Activated CD8-positive, alpha-beta memory T cell treated with anti-CD3 and anti-CD28 coated beads for 24 hours (primary cell): ENCODE measurements at places on chromosomes 5 and 9.
A peak's percentile ranks its signal among the peaks of the same experiment; 100 is the strongest.

DNA sequence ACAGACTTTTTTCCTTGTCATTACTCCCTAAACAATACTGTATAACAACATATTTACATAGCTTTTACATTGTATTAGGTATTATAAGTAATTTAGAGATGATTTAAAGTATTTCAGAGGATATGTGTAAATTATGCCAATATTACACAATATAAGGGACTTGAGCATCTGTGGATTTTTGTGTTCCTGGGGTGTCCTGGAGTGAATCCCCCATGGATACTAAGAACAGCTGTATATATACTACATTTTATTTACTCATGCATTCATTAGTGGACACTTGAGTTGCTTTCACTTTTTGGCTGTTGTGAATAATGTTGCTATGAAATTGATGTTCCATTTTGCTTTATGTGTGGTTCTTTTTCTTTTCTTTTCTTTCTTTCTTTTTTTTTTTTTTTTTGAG is 348.8 kb downstream of the SH3GL2 start:
- DNase-seq, result no peak

DNA sequence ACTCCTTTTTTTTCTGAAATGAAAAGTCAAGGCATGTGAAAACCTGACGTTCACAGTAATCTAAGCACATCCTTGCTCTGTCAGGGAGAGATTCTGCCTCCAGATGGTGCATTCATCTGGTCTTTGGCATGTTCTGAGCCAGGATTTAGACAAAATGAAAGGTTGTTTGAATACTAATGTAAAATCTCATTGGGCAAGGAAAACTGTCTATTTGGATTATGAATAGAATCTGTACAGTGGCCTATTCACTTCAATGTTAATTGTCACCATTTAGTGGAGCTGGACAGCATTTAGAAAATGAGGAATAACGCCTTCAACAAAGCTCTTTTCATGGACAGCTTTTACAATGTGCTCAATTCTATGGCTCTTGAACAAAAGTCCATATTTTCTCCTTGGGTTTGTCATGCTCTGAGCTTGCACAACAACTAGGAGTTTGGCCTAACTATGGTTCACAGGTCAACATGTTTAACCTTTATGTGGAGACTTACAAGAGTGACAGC is 28.9 kb downstream of the ARHGEF28 start:
- no peak for DNase-seq

DNA sequence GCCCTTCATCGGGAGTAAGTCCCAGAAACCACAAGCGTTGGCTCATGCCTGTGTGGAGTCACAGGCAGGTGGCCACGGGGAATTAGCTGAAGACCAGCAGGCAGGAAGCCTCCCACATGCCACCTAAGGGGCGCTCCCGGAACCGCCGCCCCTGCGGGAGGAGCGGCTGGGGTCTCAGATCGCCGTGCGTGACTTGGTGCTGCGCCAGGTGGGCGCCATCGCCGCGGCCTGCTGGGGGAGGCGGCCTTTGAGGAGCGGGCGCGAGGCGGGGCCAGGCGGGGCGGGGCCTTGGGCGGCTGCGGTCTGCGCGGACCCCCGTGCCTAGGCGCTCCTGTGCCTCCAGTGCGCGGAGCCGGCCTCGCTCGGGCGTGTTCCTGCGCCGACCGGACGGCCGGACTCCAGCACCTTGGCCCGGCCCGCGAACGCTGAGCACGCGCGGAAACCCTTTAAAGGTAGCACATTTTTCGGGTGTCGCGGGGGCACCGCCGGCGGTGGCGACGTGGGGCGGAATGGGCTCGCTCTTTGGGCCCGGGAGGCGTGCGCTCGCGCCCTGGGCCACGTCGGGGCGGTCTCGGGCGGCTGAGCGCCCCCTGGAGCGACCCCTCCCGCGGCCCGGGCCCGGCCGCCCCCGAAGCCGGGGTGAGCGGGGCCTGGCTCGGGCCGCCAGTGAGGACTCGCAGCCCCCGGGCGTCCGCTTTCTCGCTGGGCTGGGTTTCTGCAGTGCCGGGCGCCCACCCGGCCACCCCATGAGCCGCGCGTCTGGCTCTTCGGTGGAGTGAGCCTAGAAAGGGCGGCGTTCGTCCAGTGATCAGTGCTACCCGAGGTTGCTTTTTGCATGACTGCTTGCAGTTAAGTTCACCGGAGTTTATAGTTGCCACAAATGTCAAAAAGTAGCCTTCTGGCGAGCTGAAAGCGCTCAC is 24.5 kb downstream of the LECT2 start:
- DNase-seq, result no peak

DNA sequence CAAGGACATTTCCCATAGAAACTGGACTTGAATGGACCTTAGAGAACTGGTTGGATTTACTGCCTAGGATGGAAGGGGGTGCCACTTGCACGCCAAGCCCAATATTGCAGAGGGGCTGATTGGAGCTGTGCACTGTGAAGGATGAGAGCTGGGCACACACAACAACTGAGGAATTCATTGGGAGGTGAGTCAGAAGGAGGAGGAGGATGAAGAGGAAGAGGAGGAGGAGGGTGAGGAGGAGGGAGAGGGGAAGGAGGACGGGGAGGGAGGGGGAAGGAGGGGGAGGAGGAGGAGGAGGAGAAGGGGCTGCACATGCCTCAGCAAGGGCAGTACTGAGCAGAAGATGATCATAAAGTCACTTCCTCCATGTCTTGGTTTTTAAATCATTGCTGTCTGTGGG is 5.7 kb upstream of the ICE1 start:
- no peak for DNase-seq

GRCh38 chr9:37407468-37407867 is 15.0 kb upstream of the GRHPR start:
- no peak for DNase-seq

- DNase-seq, result no peak
Observed at GRCh38 chr5:158979749-158980521, 119.8 kb downstream of the EBF1 start.

DNA sequence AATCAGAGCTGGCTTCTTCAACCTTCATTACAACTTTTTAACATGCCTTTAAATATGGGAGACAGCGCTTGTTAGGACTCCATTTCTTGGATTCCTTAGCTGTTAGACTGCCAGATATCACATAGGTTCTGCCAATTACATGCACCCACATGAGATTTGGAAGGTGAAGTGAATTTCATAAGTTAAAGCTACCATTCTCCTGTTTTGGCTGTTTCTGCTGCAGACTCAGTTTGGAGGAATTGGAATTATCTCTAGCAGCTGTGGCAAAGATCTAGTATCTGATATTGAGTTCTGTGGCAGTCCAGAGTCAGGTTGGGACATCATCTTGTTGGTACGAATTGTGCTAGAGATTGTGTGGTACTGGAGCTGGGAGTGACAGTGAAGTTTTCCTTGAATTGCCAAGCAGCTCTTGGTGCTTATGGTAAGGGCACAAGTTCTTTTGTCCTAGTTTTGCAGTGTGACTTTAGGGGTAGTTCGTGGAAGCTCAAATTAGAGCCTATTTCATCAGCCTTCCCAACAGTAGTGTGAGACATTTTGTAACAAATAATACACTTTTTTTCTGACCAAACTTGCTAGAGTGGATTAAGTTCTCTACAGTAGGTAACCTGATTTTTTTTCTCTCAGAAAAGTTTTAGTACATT is 9.1 kb upstream of the PJA2 start:
- no peak for DNase-seq

GRCh38 chr9:16816011-16816410 is 54.5 kb downstream of the BNC2 start:
- DNase-seq, result no peak

GRCh38 chr5:36739751-36740221 is 133.4 kb downstream of the SLC1A3 start:
- peak; percentile 84 for DNase-seq

DNA sequence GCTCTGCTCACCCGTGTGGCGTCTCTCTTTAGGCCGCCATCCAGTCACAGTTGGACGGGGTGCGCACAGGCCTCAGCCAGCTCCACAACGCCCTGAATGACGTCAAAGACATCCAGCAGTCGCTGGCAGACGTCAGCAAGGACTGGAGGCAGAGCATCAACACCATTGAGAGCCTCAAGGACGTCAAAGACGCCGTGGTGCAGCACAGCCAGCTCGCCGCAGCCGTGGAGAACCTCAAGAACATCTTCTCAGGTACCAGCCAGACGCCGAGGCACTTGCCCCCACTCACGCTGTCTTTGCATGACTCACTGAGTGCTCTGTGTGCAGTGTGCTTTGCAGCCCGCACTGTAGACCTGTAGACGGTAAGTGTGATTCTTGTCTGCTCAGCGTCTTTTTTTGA is 4.5 kb downstream of the EXOC3 start:
- DNase-seq, result no peak

DNA sequence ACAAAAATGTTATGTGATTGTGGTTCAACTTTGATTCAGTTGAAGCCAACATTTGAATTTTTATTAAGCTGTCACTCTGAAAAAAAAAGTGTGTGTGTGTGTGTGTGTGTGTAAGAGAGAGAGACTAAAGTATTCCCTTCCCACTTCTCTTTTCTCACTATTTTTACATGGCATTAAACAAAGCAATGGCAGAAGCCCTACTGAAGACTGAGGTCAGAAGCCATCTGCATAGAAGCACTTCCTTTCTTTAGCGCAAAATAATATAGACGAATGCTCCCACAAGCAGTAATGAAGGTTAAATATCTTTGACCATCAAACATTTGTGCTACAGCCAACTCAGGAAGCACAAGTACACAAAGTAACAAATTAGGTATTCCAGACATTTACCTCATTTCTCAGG is 540.5 kb downstream of the KCTD16 start:
- no peak for DNase-seq
